ENCODE measurements at places on chromosomes 3 and 15.

DNA sequence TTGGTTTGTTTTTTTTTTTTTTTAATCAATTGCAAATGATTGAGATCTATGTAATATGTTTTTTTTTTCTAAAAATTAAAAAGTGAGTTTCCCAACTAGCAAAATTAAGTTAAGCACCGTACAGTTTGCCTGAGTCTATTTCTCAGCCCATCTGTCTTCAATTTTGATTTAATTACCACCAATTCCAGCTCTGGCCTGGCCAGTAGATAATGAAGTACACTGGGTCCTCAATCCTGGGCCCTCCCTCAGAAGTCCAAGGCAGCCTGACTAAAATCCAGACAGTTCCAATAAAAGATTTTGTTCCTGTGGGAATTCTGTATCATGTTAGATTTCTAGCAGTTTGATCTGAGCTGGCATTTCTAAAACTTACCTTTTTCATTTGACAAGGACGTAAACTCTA, 887.2 kb downstream of the NAALADL2 start:
- no peak for DNase-seq

DNA sequence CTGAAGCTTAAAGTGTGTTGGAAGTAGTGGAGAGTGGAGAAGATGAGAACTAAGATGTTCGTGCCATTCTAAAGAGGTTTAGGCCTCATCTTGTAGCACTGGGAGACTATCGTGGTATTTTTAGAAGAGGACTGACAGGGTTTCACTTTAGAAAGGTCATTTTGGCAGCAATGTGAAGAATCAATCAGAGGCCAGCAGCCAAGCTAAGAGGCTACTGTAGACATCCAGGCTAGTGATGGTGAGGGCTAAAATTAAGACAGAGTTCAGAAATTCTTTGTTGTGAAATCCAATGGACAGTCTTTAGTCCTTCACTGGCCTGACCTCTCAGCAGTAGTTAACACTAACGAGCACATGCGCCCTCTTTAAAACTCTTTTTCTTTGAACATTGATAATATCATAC, 288.2 kb downstream of the TBL1XR1 start:
- DNase-seq: no peak

DNA sequence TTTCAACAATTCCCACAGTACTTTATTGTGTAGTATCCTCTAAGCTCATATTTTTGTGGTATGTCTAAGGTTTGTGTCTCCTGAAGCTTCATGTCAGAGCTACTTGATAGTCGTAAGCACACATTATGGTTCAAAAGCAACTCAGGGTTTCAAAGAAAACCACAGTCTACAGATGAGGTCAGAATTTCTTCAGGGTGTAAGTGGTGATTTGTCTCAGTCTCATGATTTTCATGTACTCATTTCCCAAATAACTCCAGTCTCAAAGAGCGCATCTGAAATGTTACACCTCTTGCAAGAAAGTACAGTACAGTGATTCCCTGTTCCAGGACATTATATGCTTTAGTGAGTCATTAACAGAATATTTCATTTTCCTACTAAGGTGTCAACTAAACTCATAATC, 47.5 kb upstream of the SSR3 start:
- DNase-seq: no peak

- DNase-seq: no peak
Observed at GRCh38 chr3:10945683-10946287, 46.8 kb upstream of the SLC6A1 start.

DNA sequence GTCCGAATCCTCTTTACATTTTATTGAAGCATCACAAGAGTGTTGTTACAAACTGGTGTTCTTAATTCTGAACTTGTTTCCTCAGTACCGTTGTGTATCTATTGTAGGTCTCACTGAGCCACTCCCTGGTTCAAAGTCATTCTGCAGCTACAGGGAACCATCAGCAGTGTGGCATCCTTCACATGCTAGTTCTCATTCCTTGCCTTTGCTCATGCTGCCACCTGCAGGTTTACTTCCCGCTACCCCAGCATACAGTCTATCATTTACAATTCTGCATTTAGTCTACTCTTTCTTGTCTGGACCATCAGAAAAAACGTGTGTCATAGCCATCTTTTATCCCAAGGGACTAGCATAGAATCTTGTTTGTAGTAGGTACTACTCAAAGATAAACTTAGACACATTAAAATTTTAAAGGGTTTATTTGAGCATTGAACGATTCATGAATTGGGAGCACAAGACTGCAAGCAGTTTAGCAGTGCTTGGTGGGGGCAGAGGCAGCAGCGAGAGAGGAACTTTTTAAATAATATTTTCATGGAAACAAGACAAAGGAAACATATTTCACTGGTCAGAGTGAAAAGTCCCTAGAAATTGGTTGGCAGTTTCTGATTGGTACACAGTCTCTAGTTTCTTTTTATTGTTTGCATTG, 402.1 kb downstream of the CADM2 start:
- peak; percentile 11 for DNase-seq

- peak; percentile 87 for DNase-seq
Observed at GRCh38 chr3:150059729-150060128, 89.0 kb upstream of the PFN2 start.

GRCh38 chr3:106473576-106474475, 605.0 kb upstream of the CBLB start:
- DNase-seq: no peak

DNA sequence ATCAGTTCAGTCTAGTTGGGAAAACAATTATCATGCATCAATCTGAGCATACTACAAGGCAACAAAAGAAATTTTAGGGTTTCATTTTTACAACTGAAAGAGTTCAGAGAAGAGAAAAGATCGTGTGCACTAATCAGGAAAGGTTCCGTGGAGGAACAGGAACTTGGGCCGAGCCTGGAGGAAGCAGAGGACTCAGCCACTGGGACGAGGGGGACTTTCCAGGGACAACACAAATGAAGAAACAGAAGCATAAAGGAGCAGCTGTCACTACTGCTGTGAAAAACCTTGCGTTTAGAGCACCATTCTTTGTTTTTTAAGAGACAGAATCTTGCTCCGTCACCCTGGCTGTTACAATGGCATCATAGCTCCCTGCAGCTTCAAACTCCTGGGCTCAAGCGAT, 60.5 kb downstream of the MYO1E start:
- DNase-seq: no peak

DNA sequence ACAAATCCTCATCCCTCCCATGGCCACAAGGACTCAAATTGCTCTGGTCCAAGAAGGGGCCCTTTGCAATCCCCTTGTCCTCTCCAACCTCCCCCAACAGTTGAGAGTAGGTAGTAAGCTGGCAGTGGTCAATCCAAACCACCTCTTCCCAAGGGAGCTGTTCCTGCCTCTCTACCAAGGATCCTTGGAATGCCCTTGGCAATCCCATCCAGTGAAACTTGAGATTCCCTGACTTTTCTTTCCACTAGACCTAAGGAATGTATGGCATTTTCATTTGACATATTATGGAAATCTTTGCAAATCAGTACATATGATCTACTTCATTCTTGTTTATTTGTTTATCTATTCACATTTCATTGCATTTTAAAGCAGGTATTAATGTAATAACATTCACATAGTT, 4.8 kb upstream of the RBP2 start:
- DNase-seq: no peak

GRCh38 chr15:47384341-47384740, 333.0 kb upstream of the SEMA6D start:
- DNase-seq: no peak

GRCh38 chr3:69321301-69322157, 64.4 kb downstream of the FRMD4B start:
- no peak for DNase-seq

GRCh38 chr15:84773716-84774115, 25.3 kb downstream of the ZNF592 start:
- no peak for DNase-seq

- no peak for DNase-seq
Observed at GRCh38 chr15:40776537-40777141, 6.9 kb downstream of the C15orf62 start.

DNA sequence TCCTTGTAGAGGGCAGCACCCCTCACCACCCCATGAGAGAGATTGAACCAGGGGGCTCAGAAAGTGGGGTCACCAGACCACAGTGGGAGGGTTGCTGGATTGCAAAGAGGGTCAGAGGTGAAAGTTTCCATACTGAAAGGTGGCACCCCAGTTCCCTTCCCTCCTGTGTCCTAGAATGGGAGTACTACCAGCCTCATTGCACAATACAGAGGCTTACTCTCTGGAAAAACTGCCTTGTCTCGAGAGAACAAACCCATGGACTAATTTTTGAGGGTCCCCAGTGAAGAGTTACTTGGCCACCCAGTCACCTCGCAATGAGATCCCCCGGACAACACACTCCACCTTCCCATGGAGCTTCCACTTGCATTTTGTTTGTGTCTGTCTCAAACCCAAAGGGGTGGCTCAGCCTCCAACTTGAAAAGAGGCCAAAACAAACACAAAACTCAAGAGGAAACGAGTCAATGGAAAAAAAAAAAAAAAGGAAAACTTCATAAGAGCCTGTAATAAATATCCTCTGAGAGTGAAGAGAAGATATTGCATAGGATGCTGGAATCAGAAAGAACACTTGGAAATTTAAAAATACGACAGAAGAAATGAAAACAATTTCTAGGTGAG, 18.6 kb downstream of the MESP2 start:
- peak; percentile 16 for DNase-seq

GRCh38 chr3:38111696-38112377, 25.1 kb downstream of the ACAA1 start:
- no peak for DNase-seq

- no peak for DNase-seq
Observed at GRCh38 chr3:48470286-48470685, 23.7 kb downstream of the ATRIP start.

GRCh38 chr15:61634837-61635236, 405.7 kb upstream of the RORA start:
- DNase-seq: no peak

DNA sequence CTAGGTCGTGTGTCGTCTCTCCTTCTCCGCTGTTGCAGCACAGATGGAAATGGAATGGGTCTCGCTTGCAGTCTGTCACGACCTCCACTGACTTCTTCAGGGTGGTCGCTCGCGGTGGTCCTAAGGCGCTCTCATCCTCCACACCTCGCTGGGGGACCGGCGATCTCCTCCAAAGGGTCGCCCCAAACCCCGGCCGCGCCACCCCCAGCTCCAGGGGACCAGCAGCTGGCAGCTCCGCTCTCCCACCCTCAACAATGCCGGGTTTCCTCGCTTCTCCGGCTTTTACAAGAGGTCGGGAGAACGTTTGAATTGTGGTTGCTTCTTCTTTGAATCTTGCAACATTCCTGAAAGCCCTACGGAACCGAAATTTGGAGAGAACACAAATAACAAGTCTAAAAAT, 25.9 kb downstream of the SERP1 start:
- DNase-seq: no peak

DNA sequence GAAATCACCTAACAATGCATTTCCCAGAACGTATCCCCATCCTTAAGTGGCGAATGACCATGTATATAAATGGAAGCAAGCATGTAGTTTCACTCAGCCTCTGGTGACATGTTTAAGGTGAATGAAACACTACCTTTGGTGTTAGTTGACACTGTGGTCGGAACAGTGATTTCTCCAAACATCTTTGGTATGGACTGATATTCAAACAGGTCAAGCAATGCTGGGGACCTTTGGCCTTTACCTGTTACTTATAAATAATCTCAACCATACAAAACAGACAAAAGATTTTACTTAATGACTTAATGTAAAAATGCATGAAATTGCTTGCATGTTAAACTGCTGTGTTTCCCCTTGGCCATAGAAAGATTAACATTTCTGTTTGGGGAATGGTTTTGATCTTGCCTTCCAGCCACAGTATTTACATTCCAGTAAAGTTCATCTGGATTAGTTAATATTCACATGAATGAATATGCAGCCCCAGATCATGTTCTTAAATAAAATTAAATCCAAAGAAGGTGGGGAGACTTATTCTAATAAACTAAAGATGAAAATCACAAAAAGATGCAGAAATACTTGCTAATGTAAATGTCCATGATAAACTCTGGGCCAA, 74.4 kb upstream of the HES1 start:
- DNase-seq: no peak

- DNase-seq: no peak
Observed at GRCh38 chr3:197522881-197523441, 32.8 kb downstream of the BDH1 start.

DNA sequence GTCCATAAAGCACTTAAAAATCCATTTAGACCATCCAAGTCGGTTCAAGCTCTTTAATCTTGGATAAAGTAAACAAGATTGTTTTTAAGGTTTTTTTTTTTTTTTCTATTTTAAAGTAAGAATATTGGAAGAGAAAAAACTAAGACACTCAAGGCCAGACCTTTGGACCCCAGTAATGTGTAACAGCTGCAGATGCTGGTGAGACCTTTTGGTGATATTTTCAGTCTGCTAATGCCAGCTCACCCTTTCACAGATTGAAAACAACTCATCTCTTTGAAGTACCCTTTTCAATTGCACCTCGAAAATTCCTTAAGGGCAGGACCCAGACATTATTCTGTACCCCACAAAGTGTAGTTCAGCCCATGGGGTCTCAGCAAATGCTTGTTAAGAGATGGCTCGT, 260.7 kb upstream of the CTNNB1 start:
- no peak for DNase-seq

- DNase-seq: no peak
Observed at GRCh38 chr3:125481786-125482185, 38.2 kb downstream of the SNX4 start.

GRCh38 chr3:72332689-72333088, 515.6 kb downstream of the SHQ1 start:
- DNase-seq: no peak

DNA sequence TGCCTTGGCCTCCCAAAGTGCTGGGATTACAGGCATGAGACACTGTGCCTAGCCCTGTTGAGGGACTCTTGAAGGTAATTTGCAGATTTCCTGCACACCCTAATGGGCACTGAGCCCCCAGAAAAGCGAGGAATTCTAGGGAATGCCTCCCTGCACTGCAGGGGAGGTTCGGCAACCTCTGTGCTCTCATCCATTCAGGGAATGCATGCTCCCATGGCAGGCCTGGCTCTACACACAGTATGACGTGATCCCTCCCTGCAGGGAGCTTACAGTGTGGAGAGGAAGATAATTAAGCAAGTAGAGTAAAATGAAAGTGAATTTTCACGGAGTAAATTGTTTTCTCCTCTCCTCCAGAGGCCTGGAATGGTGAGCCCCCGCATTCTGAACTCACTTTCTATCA, 133.3 kb upstream of the HACD2 start:
- no peak for DNase-seq

DNA sequence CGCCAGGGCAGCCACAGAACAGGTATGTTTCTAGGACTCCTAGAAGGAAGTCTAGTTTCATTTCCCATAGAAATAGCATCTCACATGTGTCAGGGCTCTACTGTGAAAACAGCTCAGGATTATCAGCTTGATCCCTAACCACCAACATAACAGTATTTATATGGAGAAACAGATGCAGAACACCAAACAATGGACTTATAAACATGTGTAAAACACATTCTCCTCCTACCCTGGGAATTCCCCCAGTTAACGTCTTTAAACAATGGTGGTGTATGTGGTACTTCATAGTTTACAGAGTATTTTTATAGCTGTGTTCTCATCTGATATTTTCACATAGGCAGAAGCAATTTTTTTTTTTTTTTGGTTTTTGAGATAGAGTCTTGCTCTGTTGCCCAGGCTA, 9.7 kb downstream of the TNFSF10 start:
- no peak for DNase-seq
